GM12891 (cell line): ENCODE measurements at places on chromosomes 12 and 14.
A peak's percentile ranks its signal among the peaks of the same experiment; 100 is the strongest.

GRCh38 chr14:24964591-24964990, 85.4 kb downstream of the STXBP6 start:
- no peak for DNase-seq

DNA sequence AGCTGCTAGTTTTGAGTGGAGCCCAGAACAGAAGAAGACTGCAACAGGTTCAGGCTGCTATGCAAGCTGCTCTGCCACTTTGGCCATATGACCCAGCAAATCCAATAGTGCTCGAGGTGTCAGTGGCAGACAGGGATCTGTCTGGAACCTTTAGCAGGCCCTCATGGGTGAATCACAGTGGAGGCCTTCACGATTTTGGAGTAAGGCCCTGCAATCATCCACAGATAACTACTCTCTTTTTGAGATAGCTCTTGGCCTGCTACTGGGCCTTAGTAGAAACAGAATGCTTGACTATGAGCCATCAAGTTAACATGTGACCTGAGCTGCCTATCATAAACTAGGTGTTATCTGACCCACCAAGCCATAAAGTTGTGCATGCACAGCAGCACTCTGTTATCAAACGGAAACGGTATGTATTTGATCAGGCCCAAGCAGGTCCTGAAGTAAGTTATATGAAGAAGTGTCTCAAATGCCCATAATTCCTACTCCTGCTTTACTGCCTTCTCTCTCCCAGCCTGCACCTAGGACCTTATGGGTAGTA, 116.9 kb upstream of the CCDC196 start:
- no peak for DNase-seq

DNA sequence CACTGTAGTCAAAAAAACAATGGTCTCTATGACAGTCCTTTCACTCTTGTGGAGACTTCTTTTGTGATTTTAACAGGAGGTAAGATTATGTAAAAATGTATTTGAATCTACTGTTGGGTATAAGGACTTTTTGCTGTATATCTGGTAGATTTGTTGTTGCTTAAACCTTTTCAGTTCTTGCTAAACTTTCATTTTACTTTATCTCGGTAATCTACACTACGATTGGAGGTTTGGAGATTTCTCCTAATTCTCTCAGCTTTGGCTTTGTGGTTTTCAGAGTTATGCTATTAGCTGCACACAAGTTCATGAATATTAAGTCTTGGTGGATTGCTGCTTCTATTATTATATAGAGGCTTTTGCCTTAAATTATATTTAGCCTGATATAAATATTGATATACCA, 116.6 kb upstream of the HIF1A start:
- DNase-seq: no peak

GRCh38 chr12:113792450-113792849, 173.7 kb downstream of the RBM19 start:
- DNase-seq: no peak

DNA sequence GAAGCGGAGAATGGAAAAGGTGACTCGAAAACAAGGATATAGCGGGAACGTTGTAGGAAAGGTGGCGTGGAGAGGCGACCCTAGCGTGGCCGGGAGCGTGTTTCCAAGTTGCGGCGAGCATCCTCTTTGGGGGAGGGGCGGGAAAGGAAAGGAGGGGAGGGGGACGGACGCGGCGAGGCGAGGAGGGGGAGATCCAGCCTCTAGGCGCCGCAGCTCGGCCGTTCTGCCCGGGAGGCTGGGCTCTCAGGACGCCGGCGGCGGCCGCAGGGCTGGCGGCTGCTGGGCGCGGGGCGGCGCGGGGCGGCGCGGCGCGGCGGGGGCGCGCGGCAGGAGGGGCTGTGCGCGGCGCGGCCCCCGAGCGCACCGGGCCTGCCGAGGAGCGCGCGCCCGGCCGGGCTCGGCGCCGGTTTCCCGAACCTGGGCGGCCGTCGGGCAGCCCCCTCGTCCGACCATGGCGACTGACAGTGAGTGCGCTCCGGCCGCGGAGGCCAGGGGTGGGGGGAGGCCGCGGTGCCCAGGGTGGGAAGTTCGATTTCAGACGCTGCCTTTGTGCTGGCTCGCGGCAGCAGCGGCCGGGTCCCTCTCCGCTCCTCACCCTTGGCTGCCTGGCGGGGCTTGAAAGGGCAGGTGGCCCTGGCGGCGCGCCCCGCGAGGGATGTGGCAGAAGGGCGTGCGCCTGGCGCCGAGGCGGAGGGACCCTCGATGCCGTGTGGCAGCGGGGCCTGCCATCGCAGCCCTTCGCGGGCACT, 50.3 kb downstream of the SNAPC1 start:
- peak; percentile 46 for DNase-seq

DNA sequence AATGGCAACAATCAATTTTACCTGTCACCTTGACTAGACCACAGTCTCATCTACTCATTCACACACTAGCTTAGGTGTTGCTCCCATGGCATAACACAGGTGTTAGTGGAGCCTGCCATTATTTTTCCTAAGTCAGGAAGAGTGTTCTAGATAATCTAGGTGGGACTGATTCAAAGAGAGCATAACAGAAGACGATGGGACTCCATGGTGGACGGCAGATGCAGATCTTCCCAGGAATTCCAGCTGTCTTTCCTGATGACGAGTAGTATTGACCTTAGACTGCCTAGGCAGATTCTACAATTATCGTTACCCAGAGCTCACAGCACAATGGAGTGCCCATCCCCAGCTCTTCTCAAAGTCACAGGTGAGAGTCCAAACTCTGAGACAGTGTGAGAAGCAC, 589.0 kb downstream of the TMEM121 start:
- DNase-seq: no peak

GRCh38 chr14:103141117-103141796, 18.0 kb downstream of the TNFAIP2 start:
- DNase-seq: no peak

- no peak for DNase-seq
Measured at GRCh38 chr14:70257526-70257925, 68.8 kb upstream of the SLC8A3 start.

GRCh38 chr14:68716698-68717097, 76.2 kb downstream of the ZFP36L1 start:
- no peak for DNase-seq

DNA sequence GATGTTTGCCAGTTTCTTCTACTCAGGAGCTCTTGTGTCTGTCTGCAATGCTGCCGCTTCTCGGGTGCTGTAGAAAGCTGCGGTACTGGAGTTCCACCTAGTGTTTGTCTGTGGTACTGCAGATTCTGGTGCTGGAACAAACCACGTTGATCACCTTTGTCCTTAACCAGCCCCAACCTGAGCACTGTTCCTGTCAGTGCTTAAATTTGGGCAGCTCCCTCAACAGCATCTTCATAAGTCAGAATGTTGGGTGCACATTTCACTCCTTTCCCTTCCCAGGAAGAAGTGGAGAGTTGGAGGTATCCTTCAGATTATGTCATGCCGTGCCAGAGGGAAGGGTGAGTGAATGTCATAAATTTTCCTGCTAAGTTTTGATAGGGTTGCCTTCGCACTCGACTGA, 48.7 kb upstream of the LALBA start:
- DNase-seq: peak; percentile 57

- DNase-seq: no peak
Measured at GRCh38 chr12:99131751-99132199, 486.7 kb downstream of the APAF1 start.
